ENCODE measurements at places on chromosomes 2 and 18. TPM values are rescaled to one million over a fixed set of nuclear protein-coding genes. Genes with fewer than 3 reads are reported as not detected.

HRH4 gene
- total RNA-seq, result not detected

GAD1 gene
- total RNA-seq, result not detected

EGR4 gene
- total RNA-seq, result not detected

ST8SIA3 gene
- total RNA-seq, result 0.05 TPM

DNA sequence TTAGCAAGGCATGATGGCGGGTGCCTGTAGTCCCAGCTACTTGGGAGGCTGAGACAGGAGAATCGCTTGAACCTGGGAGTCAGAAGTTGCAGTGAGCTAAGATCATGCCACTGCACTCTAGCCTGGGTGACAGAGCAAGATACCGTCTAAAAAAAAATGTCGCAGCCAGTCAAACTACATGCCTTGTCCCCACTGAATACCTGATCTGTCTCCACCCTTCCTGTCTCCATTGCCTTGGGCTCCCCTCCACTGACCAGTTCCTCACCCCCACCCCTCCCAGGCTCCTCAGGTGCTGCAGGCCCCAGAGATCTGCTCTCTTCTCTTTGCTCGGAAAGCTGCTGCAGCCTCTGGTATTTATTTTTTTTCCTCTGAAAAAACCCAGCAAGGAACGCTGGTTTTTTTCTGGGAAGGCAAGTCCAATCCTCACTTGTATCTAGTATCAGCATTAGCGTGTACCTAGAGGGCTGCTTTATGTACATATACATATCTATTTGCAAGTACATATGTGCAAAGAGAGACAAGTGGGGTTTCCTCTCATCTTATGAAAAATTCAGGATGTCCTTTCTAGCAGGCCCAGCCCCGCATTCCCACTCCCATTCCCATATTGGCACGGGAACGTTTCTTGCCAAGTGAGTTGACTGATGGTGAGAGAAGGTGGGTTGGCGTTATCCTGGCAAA, 4.4 kb downstream of the PSD4 start:
- H3K4me3 ChIP-seq, result no peak overlapping the region
- no peaks in the 10 kb centered on the region for H3K36me3 ChIP-seq
- H3K27me3 ChIP-seq, result no peaks in the 10 kb centered on the region
- H3K4me1 ChIP-seq, result no peaks in the 10 kb centered on the region

DNA sequence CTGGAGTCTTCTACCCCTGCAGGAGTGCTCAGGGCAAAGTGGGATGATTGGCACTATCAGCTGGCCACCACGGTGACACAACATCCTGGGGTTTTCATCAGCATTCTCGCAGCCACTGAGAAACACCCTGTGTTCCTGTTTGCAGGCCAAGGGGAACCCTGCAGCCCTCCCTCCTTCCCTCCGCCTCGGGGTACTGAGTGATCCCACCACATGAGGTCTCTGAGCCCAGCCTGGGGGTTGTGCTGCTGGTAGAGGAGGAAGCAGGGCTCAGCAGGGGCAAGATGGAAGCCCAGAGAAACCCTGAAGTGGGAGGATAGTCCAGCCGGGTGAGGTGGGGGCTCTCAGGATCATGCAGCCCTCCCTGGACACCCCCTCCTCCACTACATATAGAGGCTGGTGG, at the start of gene OXER1:
OXER1 (minus strand) TSS at position 40 of the 400 bp plus-strand sequence. CDS start 73 bp downstream, outside the sequence.
- H3K27me3 ChIP-seq, result no peaks in the 10 kb centered on the region
- no peak for DNase-seq
- H3K36me3 ChIP-seq, result no peaks in the 10 kb centered on the region

DNA sequence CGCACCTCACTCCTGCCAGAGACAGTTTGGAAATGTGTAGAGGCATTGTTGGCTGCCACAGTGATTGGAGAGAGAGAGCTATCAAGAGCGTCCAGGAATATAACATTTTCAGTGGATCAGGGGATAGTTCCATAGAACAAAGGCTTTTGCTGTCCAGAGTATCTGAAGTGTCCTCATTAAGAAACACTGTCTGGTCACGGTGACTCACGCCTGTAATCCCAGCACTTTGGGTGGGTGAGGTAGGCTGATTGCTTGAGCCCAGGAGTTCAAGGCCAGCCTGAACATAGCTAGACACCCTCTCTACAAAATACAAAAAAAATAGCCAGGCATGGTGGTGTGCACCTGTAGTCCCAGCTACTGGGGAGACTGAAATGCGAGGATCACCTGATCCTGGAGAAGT, 231.1 kb downstream of the MBD5 start:
- no peak overlapping the region for H3K4me3 ChIP-seq
- H3K27me3 ChIP-seq, result no peaks in the 10 kb centered on the region
- H3K36me3 ChIP-seq, result no peaks in the 10 kb centered on the region
- no peaks in the 10 kb centered on the region for H3K4me1 ChIP-seq
- DNase-seq, result no peak
- no peak overlapping the region for H3K27ac ChIP-seq

DNA sequence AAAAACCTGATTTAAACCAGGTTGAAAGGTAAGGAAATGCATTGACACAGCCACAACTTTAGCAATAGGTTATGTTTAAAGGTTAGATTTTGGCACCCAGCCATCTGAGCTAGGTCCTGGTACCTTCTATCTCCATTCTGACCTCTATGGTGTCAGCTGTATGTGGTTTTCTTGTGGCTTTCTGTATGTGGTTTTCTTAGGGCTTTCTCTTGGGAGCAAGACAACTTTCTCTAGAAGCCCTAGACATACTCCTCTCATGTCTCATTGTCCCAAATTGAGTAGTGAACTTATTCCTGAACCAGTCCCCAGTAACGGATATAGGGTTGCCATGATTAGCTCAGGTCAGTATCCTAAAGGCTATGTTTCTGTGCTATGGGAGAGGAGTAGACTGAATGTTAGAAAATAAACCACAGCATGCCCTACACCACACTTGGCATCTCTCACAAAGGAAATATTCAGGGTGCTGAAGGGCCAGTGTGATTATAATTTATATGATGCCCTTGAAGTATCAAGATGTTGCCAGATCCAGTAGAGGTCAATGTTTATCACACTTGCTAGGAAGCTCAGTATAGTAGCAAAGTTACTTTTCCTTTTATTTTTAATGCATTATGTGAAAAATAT, 176.1 kb downstream of the CAPN13 start:
- no peaks in the 10 kb centered on the region for H3K4me1 ChIP-seq
- H3K27ac ChIP-seq, result no peak overlapping the region
- no peaks in the 10 kb centered on the region for H3K36me3 ChIP-seq
- DNase-seq, result no peak

DNA sequence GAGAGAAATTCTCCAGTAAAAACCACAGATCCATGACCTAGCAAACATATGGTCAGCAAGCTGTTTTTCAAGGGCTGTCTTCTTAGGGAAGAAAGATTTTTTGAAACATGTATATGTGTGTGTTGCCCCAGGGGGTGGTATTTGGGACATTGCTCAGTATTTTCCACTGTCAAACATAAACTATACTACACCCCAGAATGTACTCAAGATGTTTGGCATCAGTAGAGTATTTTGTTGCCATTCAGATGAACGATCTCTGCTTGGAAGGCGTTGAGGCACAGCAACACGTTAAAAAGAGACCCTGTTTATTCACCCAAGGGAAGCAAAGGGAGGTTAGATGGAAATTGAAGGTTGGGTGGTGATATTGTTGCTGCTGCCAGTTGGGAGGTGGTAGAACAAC, 30.0 kb downstream of the EEF1B2 start:
- H3K4me1 ChIP-seq, result no peaks in the 10 kb centered on the region
- H3K4me3 ChIP-seq, result no peak overlapping the region
- H3K27me3 ChIP-seq, result no peaks in the 10 kb centered on the region
- no peak for DNase-seq

DNA sequence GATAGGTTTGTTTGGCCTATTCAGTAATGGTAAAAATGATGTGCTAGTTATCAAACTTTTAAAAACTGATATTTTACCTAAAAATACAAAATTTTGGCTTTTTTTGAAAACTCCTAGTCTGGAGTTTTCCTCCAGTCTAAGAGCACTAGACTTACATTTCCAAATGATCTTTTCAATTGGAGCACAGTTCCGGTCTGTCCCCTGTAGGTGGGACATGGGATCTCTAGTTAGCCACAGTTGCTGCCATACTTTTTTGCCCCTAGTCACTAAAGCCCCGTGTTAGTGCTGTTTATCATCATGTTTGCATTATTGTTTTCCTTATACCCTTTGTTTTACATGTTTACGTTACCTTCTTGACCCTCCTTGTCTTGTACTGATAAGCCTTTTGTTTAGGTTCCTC, 52.4 kb downstream of the RELCH start:
- no peak overlapping the region for H3K4me3 ChIP-seq
- DNase-seq, result no peak
- H3K27me3 ChIP-seq, result no peaks in the 10 kb centered on the region
- no peaks in the 10 kb centered on the region for H3K36me3 ChIP-seq

GRCh38 chr2:105541189-105542050, 142.6 kb upstream of the FHL2 start:
- H3K27ac ChIP-seq, result no peak overlapping the region
- H3K4me1 ChIP-seq, result no peaks in the 10 kb centered on the region
- H3K36me3 ChIP-seq, result no peaks in the 10 kb centered on the region
- no peak overlapping the region for H3K4me3 ChIP-seq

Data from colonic mucosa (tissue), 4 donors.